ENCODE measurements at places on chromosomes 6 and 20.

GRCh38 chr20:47713878-47714450 lies 71.3 kb downstream of the SULF2 start:
- DNase-seq = no peak

GRCh38 chr6:62808565-62809293 lies 402.5 kb upstream of the FKBP1C start:
- DNase-seq = no peak

- no peak for DNase-seq
Observed at GRCh38 chr6:23826572-23826971, 299.4 kb upstream of the NRSN1 start.

- DNase-seq = no peak
Observed at GRCh38 chr20:1277529-1278322, 11.6 kb downstream of the SNPH start.

GRCh38 chr6:45830441-45831139 lies 185.1 kb downstream of the CLIC5 start:
- peak; percentile 39 for DNase-seq

DNA sequence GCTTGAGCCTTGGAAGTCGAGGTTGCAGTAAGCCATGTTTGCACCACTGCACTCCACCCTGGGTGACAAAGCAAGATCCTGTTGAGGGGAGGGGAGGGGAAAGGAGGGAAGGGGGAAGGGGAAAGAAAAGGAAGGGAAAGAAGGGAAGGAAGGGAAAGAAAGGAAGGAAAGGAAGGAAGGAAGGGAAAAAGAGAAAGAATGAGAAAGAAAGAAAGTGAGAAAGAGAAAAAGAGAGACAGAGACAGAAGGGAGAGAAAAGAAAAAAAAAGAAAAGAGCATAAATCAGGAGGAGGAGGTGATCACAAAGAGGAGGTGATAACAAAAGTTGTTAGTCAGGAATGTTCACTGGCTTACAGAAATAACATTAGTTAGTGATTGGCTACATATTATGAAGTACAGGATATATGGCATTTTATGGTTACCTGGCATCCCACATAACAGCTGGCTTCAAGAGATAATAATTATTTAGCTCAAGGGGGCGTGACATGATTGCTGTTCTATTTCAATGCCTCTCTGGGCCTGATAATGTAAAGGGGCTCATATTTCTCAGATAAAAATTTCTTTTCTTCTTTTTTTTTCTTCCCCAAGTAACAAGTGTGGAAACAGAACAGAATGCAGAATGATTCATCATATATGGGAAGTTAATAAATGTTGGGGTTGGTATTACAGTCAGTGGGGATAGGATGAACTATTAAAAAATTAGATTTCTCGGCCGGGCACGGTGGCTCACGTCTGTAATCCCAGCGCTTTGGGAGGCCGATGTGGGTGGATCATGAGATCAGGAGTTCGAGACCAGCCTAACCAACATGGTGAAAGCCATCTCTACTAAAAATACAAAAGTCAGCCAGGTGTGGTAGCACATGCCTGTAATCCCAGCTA lies 27.1 kb downstream of the SAMHD1 start:
- DNase-seq = no peak

- no peak for DNase-seq
Observed at GRCh38 chr20:5002077-5002413, 735 bp upstream of the SLC23A2 start.

- DNase-seq = no peak
Observed at GRCh38 chr6:431986-432385, 40.4 kb downstream of the IRF4 start.

- peak; percentile 41 for DNase-seq
Observed at GRCh38 chr6:111805511-111806164, 67.6 kb downstream of the FYN start.

GRCh38 chr20:2652724-2653555 lies 508 bp downstream of the NOP56 start:
- peak; percentile 31 for DNase-seq

DNA sequence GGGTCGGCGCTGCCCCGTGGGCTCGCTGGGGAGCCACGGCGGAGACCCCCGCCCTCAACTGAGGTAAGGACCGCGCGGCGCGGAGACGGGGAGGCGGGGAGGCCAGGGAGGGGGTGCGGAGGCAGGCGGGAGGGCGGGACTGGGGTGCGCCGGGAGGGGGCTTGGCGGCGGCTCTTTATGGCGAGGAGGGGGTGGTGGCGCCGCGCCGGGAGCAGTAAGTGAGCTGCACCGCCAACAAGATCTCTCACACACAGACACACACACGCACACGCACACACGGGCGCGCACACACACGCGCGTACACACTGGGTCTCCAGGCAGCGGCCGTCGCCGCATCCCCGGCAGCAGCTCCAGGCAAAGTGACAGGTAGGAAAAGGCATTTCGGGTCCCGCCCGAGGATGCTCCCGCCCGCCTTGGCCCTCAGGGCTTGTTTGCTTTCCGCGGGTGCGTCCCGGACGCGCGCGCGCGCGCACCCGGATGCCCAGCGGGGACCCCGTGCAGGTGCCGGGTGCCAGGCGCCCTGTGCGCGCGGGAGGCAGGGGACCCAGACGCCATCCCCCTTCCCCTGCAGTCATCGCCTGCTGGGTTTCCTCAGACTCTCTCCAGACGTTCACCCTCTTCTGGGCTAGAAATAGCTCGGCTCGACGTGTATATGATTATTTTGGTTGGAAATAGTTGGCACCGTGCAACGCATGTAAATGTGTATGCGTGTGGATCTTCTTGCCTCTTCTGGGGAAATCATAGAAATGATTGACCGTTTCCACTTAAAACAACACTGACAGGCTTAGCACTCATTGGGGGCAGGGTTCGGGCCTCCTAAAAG lies at the start of gene PLCB4:
Gene PLCB4 (plus strand): TSS at position 247 of the 823 bp plus-strand sequence. CDS start 238,728 bp downstream, outside the sequence.
- DNase-seq = no peak

- no peak for DNase-seq
Observed at GRCh38 chr6:12538881-12539357, 177.6 kb upstream of the PHACTR1 start.

GRCh38 chr20:51926670-51927305 lies 124.5 kb upstream of the SALL4 start:
- DNase-seq = no peak

GRCh38 chr20:14707026-14707680 lies 369.7 kb upstream of the FLRT3 start:
- DNase-seq = no peak

- no peak for DNase-seq
Observed at GRCh38 chr6:154710689-154711088, 22.5 kb upstream of the SCAF8 start.

DNA sequence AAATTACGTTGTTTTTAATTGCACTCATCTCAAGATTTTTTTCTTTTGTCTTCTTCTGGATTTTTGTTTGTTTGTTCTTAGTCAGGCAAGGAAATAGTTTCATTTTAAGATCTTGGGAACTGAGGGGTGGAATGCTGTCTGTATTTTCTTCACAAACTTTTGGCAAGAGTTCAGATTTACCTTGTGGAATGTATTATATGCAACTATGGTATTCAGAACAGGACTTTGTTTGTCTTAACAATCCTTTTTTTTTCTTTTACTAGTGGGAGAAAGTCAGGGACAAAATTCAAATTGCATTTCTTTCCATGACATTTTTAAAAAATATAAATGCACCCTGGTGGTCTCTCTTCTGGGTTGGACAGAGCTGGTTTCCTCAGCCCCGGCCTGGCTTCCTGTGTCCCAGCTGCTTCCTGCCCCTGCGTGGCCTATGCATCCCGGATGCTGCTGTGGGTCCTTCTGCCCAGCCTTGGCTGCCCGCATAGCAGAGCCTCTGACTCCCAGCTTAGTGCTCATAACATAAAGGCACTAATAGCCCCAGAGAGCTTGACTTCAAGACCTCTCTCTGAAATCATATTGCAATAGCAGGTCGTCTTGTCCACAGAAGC lies 520.7 kb downstream of the QKI start:
- no peak for DNase-seq

- DNase-seq = no peak
Observed at GRCh38 chr6:89941031-89941762, 46.9 kb downstream of the GJA10 start.

- DNase-seq = no peak
Observed at GRCh38 chr6:154320181-154320580, 36.4 kb downstream of the IPCEF1 start.

- DNase-seq = no peak
Observed at GRCh38 chr6:18457065-18457737, 70.1 kb downstream of the RNF144B start.

Data from activated CD4-positive, alpha-beta T cell treated with anti-CD3 and anti-CD28 coated beads for 24 hours (primary cell).